ENCODE measurements at places on chromosomes 5 and 9. TPM values are rescaled to one million over a fixed set of nuclear protein-coding genes. Genes with fewer than 3 reads are reported as not detected.

- no peak for DNase-seq
Observed at GRCh38 chr9:123725389-123725788, 204.5 kb downstream of the DENND1A start.

DNA sequence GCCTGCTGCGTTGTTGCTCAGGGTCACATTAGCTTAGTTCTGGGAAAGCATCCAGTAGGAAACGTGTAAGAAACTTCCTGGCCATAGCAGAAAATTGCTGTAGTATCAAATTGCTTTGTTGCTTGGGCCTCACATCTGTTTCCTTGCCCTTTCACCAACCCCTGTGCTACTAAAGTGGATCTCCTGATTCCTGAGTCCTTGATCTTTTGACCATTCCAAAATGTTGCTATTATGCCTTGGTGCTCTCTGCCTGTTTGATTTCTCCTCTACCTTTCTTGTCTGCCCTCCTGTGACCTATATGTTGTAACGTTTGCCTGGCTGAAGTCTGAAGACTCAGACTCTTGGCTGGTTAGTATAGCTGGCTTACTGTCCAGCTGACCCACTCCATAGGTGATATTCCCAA is 350.5 kb downstream of the ADGRV1 start:
- no peak for DNase-seq

GRCh38 chr5:6261256-6261655 is 117.1 kb downstream of the MED10 start:
- peak; percentile 81 for DNase-seq

DNA sequence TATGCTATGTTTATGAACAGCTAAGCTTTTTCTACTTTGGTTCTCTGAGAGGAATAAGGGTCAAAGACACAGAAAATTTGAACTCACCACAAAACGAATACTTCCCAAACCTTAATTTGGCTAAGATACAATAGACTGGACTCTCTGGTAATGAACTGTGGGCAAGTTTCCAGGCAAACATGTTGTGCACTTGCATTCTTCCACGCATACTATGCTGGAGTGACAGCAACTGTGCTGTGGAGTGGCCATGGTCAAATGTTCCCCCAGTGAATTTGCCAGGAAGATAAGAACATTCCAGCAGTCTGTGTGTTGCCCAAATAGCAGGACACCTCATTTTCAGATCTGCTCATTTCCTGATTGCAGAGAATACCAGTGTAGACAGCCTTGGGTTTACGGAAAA is 275.3 kb upstream of the IL12B start:
- no peak for DNase-seq

DNA sequence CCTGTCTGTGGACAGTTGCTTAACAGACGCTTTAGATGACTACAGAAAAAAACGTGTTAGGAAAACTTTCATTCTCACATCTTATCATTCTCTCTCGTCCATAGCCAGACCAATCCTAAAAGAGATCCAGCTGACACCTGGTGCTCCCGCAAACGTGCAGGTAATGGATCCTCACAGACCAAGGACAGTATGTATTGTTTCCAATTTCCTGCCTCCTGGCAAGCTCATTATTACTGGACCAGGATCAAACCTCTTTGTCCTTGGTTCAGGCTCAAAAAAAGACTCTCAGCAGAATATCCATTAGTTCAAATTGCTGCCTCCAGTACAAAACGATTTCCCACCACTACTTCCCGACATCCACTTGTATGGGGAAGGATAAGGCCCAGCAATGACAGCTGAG is 62.4 kb downstream of the SERINC5 start:
- DNase-seq, result no peak

Gene ADAMTS16
- total RNA-seq, result 0.55 TPM

DNA sequence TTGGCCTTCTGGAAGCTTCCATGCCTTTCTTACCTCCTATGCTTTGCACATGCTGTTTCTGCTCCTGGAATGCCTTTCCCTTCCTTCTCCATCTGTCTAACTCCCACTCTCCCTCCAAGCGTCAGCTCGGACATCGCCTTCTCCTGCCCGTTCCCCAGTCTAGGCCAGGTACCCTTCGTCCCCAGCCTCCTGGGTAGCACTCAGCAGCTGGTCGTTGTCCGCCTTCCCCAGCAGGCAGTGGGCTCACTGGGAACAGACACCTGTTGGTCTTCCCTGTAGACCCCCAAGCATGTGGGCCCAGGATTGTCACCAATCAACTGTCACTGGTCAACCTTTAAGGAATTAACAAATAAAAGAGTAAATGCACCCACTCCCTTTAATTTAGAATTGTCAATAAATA is 202.2 kb downstream of the RGS3 start:
- no peak for DNase-seq

GRCh38 chr5:154758977-154759376 is 3.8 kb downstream of the LARP1 start:
- DNase-seq, result no peak

Gene TAF11L5
- total RNA-seq, result not detected

Gene CXCL14
- 344 TPM for total RNA-seq

GRCh38 chr5:122182491-122182921 is 53.2 kb downstream of the ZNF474 start:
- DNase-seq, result peak; percentile 71

Gene LCN10
- total RNA-seq, result not detected

Gene AJM1
- total RNA-seq, result 2.9 TPM

DNA sequence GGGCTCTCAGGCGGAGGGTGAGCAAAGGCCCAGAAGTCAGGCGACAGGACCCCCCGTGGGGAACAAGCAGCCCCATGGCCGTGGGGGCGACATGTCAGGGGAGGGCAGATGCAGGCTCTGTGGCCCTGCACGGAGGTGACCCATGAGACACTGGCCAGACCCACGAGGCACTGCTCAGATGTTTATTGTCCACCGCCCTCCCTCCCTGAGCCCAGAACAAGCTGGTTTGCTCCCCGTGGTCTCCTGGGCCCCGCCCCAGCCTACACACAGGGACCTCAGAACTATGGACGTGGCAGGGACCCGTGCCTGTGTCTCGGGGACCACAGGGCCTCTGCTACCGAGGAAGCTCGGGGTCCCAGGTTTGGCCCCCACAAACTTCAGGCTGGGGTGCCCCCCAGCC is 1.9 kb downstream of the FUT7 start:
- no peak for DNase-seq

- DNase-seq, result no peak
Observed at GRCh38 chr9:6901180-6901579, 143.4 kb downstream of the KDM4C start.

DNA sequence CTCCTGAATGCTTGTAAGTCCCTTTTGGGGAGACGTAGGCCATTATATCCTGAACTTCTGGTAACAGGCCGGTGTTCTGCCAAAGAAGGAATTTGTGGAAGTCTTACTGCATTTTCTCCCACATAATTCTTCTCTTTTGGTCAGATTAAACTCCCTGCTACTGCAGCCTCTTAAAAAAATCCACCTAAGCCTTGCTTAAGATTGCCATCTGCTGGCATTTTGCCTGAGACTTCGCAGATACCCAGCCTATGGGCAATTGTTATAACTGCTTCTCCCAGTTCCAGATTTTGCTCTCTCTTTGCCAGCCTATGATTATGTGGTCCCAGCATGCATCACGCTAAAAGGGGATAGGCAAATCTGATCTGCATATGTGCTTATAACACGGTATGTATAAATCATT is 391.6 kb upstream of the CHD1 start:
- no peak for DNase-seq

Gene CDC20B
- not detected for total RNA-seq

Gene ANKRD20A1
- total RNA-seq, result 0.72 TPM

- no peak for DNase-seq
Observed at GRCh38 chr9:20082831-20083230, 294.0 kb upstream of the SLC24A2 start.

DNA sequence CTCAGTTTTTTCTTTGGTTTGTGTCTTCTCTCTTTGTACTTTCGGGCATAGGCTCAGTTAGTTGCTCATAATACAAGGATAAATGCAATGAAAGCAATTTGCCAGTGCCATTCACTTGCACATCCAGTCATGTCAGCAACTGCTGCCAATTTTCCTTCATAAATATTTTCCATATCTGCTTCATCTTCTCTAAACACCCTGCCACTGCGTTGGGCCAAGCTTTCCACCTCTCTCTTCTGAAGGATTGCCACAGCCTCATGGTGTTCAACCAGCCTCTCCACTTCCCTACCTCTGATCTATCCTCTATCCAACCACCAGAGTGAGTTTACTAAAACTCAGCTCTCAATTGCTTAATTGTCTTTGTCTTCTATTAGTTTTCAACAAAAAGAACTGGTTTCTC is 192.5 kb upstream of the ZNF462 start:
- no peak for DNase-seq

DNA sequence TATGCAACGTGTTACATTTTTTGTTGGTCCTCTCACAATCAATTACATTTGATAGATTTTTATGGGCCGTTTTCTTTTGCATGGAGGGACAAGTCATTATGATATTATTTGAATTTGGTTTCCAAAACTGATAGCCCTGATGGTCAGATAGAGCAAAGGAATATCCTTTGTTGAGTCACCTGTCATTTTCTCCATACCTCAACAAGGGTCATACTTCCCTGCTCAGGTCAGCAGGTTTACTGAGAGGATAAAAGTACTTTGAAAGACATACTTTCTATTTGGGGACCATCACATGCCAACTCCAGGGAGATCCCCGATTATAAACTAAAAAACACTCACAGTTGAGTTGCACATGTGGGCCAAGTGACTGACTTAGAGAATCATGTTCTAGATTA is 132.9 kb downstream of the SUSD1 start:
- DNase-seq, result no peak

- no peak for DNase-seq
Observed at GRCh38 chr9:90778746-90779145, 22.9 kb upstream of the SYK start.

DNA sequence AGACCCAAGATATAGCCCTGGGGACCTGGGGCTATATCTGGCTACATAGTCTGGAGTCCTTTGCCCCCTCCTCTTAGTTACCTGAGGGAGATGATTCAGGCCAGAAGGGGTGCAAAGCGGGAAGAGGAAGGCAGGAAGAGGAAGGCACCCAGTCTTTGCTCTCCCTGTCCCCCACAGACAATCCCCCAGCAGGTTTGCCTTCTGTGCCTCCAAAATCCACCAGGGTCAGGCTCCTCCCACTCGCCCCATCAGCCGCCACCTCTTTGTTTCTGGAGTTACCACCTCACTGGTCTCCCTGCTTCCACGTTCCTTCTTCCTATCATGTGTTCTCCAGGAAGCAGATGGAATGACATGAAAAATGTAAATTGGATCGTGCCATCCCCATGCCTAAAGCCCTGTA is 31.2 kb upstream of the FABP6 start:
- DNase-seq, result no peak
